IMR-90 (cell line): ENCODE measurements at places on chromosomes 2 and 18.

DNA sequence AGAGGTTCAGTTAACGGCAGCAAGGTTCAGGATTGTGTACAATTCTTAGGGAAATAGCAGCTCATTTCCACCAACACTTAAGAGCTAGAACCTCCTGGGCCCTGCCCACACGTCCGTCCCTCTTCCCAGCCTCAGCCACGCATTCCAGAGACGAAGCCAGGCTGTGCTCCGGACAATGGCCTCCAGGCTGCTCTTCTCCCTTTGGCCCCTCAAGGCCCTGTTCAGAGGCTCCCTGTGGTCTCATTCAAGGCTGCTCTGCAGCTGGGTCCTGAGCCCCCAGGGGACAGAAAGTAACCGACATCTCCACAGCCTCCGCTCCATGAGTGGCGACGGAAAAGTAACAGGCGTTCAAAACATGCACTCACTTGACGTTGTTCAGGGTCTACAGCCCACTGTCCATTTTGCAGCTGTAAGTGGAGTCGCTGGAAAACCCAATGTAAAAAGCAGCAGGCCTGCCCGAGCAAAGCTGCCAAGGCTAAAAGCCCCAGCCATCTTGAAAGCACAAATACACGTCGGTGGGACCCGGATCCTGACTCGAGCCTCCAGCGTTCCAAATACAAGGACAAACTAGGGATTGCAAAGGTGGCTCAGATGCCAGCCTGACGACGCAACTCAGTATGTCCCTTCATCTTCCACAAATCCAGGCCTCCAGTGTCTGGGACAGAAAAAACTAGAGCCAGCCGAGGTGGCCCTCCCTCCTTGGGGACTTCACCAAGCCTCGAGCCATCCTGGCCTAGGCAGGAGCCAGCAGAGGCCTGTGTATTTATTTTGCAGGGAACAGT is 76.9 kb downstream of the NDUFA10 start:
- DNase-seq, result no peak

GRCh38 chr2:22812065-22812680 is 572.8 kb upstream of the KLHL29 start:
- DNase-seq, result no peak

DNA sequence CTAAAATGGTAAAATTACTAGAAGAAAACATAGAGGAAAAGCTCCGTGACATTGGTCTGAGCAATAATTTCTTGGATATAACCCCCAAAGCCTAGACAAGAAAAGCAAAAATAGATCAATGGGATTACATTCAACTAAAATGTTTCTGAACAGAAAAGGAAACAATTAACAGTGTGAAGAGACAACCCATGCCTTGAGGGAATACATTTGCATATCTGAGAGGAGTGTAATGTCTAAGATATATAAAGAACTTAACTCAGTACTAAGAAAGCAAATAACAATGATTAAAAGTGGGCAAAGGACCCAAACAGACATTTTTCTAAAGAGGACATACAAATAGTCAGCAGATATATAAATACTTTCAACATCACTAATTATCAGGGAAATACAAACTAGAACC is 206.2 kb downstream of the VAPA start:
- DNase-seq, result no peak

DNA sequence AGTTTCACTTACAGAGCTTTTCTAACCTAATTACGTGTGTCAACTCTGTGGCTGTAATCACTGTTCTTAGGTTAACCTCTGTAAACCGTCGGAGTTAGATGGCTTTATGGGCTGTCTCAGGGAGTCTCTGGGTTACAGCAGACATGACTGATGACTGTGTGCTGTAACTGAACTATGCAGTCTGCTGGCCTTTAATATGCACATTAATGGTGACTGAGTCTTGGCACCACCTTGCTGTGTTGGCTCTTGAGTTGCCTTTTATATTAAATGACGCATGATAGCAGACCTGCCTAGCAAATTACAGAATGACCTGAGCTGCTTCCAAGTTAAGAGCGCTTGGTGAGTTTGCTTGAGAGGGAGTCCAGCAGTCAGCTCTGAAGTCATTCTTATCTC is 90.1 kb downstream of the ACKR3 start:
- peak; percentile 34 for DNase-seq

DNA sequence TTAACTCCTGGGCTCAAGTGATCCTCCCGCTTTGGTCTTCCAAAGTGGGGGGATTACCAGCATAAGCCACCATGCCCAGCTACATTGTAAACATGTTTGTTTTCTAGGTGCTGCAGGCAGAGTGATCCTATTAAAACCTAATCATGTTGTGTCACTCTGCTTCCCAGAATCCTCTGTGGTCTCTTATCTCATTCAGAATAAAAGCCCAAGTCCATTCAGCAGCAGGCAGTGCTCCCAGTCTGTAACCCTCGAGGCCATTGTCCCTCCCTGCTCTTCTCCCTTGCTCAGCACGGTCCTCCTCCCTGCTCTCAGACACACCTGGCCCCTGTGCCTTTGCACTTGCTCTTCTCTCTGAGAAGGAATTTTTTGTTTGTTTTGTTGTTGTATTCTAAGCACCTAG is 11.1 kb upstream of the CABYR start:
- DNase-seq, result no peak

DNA sequence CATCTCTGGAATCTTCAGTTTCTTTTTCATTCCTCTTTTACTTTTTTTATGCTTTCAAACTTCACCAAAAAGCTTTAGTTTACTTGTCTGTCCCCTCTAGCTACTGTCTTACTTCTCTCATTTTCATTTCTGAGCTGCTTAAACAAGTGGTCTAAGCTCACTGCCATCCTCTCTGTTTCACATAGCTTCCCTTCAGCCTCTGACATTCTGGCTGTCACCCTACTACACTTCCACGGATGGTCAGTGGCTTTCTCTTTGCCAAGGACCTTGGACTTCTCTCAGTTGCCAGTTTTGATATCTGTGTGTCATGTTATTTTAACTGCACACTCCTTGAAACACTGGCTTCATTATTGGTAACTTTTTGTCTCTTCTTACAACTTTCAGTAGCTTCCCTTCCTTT is 176.1 kb downstream of the IKZF2 start:
- no peak for DNase-seq

- peak; percentile 76 for DNase-seq
These were observed 31.9 kb downstream of the ABHD3 start for GRCh38 chr18:21672521-21673267.

DNA sequence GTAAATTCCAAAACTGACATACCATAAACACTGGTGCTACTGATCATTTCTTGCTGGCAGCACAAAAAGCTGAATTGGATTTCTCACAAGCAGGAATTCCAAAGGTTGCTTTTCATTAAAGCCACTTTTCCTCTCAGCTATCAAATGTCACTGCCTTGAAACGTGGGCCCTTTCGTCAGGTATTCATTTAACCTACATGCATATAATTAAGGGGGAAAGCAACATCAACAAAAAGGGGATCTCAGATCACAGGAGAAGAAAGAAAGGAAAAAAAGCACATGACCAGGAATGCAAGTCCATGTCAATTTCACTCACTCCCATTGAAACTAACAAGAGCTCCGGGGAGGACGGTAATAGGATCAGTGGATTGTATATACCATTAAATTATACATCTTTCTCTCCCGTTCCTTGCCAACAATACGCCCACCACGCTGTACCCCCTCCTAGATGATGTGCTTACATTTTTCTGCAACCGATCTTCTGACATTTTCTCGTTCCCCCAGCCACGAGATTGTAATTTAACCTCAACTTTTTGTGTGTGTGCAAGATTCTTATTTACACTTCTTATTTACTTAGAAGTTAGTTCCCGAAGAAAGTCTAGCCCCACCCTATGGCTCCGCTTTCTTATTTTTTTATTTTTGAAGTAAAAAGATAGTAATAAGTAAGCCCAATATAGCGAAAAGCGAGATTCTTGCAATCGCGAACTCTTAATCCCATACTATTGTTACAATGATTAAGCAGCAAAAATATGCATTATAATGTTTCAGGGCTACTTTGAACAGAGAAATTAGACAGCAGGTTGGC is 725 bp downstream of the FIGN start:
- DNase-seq, result peak; percentile 11

DNA sequence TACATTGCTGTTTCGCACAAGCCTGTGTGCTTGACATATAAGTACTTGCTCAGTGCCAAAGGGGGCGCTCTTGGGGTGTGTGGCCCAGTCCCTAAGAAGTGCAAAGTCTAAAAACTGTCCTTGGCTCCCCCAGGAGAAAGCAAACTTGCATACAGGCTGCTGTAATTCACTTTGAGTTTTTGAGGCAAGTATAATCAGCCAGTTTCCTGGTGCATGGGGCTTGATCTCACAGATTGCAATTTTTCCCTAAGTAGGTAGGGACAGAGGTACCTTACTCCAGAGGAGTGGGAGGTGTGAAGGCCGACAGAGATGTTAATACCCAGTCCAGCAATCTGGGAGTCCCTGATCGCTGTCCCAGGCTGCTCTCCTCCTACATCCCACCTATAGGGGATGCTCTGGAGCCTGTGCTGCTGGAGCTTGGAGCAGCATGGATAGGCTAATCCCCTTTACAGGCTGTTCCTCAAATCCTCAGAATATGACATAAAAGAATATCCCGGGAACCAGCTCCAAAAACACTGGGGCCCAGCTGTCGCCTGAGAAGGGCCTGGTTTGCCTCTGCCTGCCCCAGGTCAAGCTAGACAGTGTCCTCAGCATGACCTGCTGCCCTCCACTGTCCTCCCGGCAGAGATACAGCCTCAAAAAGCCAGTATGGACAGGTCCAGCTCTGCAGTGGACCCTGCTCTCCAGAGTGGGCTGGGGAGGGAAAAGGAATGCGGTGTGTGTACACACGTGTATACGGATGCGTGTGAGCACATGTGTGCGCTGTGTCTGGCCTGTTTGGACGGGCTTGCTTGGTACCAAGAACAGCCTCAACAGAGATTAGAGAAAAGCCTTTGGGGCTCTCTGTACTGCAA is 136.5 kb upstream of the HAAO start:
- DNase-seq, result peak; percentile 47

GRCh38 chr2:3034856-3035255 is 342.8 kb downstream of the EIPR1 start:
- no peak for DNase-seq

DNA sequence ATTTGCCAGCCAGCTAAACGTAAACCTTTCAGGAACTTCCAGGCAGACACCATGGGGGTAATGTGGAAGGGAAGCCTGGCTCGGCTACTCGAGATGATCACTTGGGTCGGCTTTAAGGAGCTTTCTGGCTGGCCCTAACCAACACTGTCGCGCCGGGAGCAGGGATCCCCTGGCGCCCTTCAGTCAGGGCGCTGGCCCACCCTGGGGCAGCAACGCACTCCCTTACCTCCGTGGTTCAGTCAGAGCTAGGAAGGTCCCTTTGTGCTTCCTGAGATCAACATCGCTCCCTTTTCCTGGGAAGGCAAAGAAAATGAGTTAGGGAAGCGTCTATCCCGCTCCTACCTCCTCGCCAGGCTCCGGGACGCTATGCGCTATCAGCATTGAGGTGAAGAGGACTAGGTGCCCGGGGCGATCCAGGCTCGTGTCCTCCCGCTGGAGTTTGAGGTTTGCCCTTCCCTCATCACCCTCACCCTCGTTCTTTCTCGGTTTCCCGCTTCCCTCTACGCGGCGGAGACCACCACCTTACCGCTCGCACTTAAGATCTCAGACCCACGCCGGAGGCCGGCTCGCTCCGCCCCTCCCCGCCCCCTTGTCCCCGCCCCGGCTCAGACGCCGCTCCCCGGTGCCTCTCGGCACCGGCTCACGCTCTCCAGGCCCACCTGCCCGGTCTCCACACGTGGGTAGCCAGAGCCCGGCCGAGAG is 449 bp upstream of the ATRAID start:
- DNase-seq, result no peak

DNA sequence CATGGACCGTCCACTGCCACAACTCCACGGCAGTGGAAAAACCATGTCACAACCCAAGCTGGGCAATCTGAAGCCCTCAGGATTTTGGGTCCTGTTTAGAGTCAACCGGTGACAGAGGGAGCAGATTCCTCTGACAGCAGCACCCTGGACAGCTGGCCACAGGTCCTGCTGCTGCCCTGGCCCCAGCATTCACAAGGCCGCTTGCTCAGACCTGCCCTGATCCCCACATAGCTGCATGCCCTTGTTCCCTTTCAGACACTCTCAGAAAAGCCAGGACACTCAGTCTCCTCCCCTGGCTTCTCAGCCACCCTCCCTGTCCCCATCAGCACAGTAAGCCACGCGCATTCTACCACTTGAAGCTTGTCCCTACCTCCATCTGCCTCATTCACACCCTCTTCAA is 1.6 kb downstream of the COPS9 start:
- no peak for DNase-seq

DNA sequence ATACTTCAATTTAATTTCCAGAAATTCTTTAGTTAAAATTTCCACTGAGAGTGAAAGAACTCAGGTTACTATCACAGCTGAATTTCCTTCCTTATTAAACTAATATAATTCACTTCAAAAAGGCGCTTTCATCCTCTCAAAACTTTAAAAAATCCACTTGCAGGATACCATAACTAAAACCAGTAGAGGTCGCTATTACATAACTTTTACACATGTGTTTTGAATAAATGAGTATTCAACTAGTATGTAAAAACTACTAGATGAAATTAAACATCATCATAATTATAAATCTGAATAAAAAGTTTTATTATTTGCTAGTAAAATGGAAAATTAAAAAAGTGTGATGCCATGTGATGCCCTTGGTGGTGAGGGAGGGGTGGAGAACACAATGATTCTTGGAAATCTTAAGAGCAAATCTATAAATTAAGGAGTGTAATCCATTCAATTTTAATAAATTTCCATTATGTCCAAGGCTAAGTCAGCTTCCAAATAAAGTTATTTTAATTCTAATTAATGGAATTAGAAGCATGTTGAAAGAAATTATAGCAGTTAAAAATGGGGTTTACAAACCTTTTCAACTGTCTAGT is 61.4 kb downstream of the SOS1 start:
- peak; percentile 69 for DNase-seq

- DNase-seq, result no peak
These were observed 228.5 kb upstream of the SMIM21 start for GRCh38 chr18:75656035-75656434.

GRCh38 chr18:79186649-79187048 is 117.5 kb downstream of the ATP9B start:
- no peak for DNase-seq

DNA sequence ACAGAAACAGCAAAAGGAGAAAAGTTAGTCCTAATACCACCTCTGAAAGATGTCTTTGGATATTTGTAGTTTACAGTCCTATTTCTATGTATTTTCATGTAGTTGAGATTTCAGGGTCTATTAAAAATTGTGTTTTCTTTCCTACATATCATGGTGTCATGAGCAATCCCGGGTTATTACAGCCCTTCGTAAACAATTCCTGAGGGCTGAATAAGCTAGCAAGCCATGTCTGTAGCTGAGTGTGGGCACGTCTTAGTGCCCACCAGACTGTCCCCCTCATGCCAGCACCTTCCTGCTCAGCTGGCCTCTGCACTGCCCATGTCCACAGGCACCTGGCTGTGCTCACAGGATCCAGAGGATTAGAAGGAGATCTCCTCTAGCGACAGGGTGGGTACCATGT is 60.6 kb downstream of the CTIF start:
- DNase-seq, result peak; percentile 55

- no peak for DNase-seq
These were observed 401.2 kb downstream of the PTH2R start for GRCh38 chr2:208807756-208808155.

GRCh38 chr2:210440206-210440605 is 36.4 kb downstream of the LANCL1 start:
- DNase-seq, result no peak

- peak; percentile 15 for DNase-seq
These were observed 129.5 kb downstream of the RND3 start for GRCh38 chr2:150357770-150358467.

- no peak for DNase-seq
These were observed 36.5 kb upstream of the PGAP1 start for GRCh38 chr2:196963043-196963442.
